Esophagus muscularis mucosa (tissue), 4 donors: ENCODE measurements at places on chromosomes 2 and 18. TPM values are rescaled to one million over a fixed set of nuclear protein-coding genes. Genes with fewer than 3 reads are reported as not detected.
A peak's percentile ranks its signal among the peaks of the same experiment; 100 is the strongest.

GRCh38 chr2:35391736-35392442, 963.7 kb upstream of the CRIM1 start:
- DNase-seq: no peak
- no peak overlapping the region for H3K4me3 ChIP-seq

DNA sequence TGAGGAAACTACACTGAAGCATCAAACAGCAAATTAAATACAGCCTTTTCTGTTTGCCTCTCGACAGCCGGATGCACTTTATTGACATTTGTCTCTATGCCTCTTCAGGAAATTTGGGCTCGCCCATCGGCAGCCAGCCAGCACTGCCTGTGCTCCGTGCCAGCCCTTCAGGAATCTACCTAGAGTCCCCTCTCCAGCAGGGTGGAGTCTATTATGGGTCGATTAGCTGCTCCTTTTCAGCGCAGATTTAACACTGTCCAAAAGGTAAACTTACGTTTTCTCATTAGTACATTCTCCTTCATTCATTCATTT, 91.5 kb downstream of the MYCN start:
- no peak for DNase-seq
- no peaks in the 10 kb centered on the region for H3K4me1 ChIP-seq
- no peak overlapping the region for H3K27ac ChIP-seq

Gene C2orf66
- not detected for total RNA-seq

- no peak overlapping the region for H3K27ac ChIP-seq
- no peaks in the 10 kb centered on the region for H3K27me3 ChIP-seq
- no peaks in the 10 kb centered on the region for H3K4me1 ChIP-seq
- H3K36me3 ChIP-seq: peaks cover 14% of the 10 kb centered on the region
- H3K4me3 ChIP-seq: no peak overlapping the region
Observed at GRCh38 chr2:86778957-86779356, 11.8 kb downstream of the CD8A start.

GRCh38 chr2:88036606-88037005, 19.0 kb downstream of the KRCC1 start:
- H3K36me3 ChIP-seq: peaks cover 23% of the 10 kb centered on the region
- no peaks in the 10 kb centered on the region for H3K4me1 ChIP-seq
- H3K27me3 ChIP-seq: no peaks in the 10 kb centered on the region
- no peak overlapping the region for H3K27ac ChIP-seq
- no peak for DNase-seq
- no peak overlapping the region for H3K4me3 ChIP-seq

DNA sequence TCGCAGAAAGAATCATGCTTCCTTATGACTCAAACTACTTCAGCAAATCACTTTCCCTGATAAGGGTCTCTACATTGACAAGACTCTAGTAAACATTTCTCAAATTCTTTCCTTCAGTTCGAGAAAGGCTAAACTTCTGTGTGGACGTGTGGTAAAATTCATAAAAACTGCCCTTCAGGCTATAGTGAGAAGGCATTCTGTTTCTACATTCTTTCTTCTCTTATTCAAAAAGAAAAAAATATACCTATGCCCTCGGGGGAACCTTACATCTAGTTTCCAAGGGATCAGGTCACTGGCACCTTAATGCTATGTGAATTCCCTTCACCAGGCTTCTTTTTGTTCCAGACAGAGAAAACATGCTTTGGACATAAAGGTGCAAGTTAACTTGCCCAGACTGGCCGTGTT, 4.9 kb downstream of the VIT start:
- H3K27ac ChIP-seq: no peak overlapping the region
- peak; percentile 75 for DNase-seq
- H3K4me3 ChIP-seq: no peak overlapping the region
- H3K4me1 ChIP-seq: peaks cover 10% of the 10 kb centered on the region
- H3K36me3 ChIP-seq: no peaks in the 10 kb centered on the region

Gene UCN
- 3.7 TPM for total RNA-seq

GRCh38 chr18:45090526-45091140, 409.9 kb downstream of the SETBP1 start:
- H3K27me3 ChIP-seq: no peaks in the 10 kb centered on the region
- H3K4me3 ChIP-seq: no peak overlapping the region
- peaks cover 20% of the 10 kb centered on the region for H3K4me1 ChIP-seq
- H3K27ac ChIP-seq: peak overlapping the region; percentile 24
- no peaks in the 10 kb centered on the region for H3K36me3 ChIP-seq

- DNase-seq: no peak
- H3K4me1 ChIP-seq: no peaks in the 10 kb centered on the region
Observed at GRCh38 chr2:3251946-3252345, 125.7 kb downstream of the EIPR1 start.

GRCh38 chr2:72289283-72289682, 141.6 kb upstream of the CYP26B1 start:
- no peak overlapping the region for H3K27ac ChIP-seq
- H3K4me1 ChIP-seq: no peaks in the 10 kb centered on the region
- no peak overlapping the region for H3K4me3 ChIP-seq
- no peak for DNase-seq
- no peaks in the 10 kb centered on the region for H3K27me3 ChIP-seq
- no peaks in the 10 kb centered on the region for H3K36me3 ChIP-seq

- H3K36me3 ChIP-seq: no peaks in the 10 kb centered on the region
- no peak overlapping the region for H3K27ac ChIP-seq
- DNase-seq: no peak
- no peak overlapping the region for H3K4me3 ChIP-seq
- H3K4me1 ChIP-seq: peaks cover 24% of the 10 kb centered on the region
- H3K27me3 ChIP-seq: no peaks in the 10 kb centered on the region
Observed at GRCh38 chr2:20436716-20437470, 10.0 kb upstream of the RHOB start.

Gene BMP10
- not detected for total RNA-seq

- H3K4me3 ChIP-seq: no peak overlapping the region
- DNase-seq: no peak
- no peaks in the 10 kb centered on the region for H3K36me3 ChIP-seq
- peak overlapping the region; percentile 66 for H3K27ac ChIP-seq
Observed at GRCh38 chr2:120525056-120526046, 179.4 kb downstream of the INHBB start.

Gene AQP12B
- not detected for total RNA-seq

GRCh38 chr2:235063471-235063961, 111.7 kb downstream of the SH3BP4 start:
- H3K36me3 ChIP-seq: no peaks in the 10 kb centered on the region
- H3K4me1 ChIP-seq: peaks cover 14% of the 10 kb centered on the region
- peak overlapping the region; percentile 12 for H3K27ac ChIP-seq
- H3K4me3 ChIP-seq: no peak overlapping the region

Gene HAAO
- 4.7 TPM for total RNA-seq

GRCh38 chr2:45275242-45275805, 266.1 kb upstream of the SIX2 start:
- no peak overlapping the region for H3K27ac ChIP-seq
- H3K4me1 ChIP-seq: peaks cover 3% of the 10 kb centered on the region
- H3K27me3 ChIP-seq: no peaks in the 10 kb centered on the region
- H3K36me3 ChIP-seq: no peaks in the 10 kb centered on the region

GRCh38 chr2:78263571-78263970, 741.4 kb upstream of the LRRTM4 start:
- no peak overlapping the region for H3K27ac ChIP-seq
- no peaks in the 10 kb centered on the region for H3K27me3 ChIP-seq
- H3K4me1 ChIP-seq: no peaks in the 10 kb centered on the region
- H3K36me3 ChIP-seq: no peaks in the 10 kb centered on the region

- H3K4me3 ChIP-seq: no peak overlapping the region
- no peaks in the 10 kb centered on the region for H3K27me3 ChIP-seq
- no peak overlapping the region for H3K27ac ChIP-seq
- no peak for DNase-seq
- no peaks in the 10 kb centered on the region for H3K36me3 ChIP-seq
Observed at GRCh38 chr2:96773922-96774321, 13.2 kb downstream of the CNNM4 start.

DNA sequence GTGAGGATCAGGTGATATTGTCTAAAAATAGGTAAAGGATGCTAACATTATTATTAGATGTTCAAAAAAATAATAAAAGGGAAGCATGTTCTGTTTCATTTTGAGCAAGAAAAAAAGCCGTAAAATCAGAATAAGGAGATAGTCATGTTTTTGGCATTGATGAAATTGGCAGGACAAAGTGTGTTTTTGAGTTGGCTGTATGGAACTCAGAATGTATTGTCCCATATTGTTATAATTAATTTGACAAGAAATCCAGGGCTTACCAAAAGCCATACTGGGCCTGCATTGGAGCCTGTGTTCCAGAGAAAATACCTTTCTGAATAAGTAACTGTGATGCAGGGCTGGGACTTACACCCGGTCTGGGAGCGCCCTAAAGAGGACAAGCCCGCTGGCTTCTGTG, 232.0 kb downstream of the AGAP1 start:
- DNase-seq: no peak
- no peak overlapping the region for H3K4me3 ChIP-seq
- no peaks in the 10 kb centered on the region for H3K27me3 ChIP-seq
- peaks cover 65% of the 10 kb centered on the region for H3K4me1 ChIP-seq
- H3K27ac ChIP-seq: peak overlapping the region; percentile 78

DNA sequence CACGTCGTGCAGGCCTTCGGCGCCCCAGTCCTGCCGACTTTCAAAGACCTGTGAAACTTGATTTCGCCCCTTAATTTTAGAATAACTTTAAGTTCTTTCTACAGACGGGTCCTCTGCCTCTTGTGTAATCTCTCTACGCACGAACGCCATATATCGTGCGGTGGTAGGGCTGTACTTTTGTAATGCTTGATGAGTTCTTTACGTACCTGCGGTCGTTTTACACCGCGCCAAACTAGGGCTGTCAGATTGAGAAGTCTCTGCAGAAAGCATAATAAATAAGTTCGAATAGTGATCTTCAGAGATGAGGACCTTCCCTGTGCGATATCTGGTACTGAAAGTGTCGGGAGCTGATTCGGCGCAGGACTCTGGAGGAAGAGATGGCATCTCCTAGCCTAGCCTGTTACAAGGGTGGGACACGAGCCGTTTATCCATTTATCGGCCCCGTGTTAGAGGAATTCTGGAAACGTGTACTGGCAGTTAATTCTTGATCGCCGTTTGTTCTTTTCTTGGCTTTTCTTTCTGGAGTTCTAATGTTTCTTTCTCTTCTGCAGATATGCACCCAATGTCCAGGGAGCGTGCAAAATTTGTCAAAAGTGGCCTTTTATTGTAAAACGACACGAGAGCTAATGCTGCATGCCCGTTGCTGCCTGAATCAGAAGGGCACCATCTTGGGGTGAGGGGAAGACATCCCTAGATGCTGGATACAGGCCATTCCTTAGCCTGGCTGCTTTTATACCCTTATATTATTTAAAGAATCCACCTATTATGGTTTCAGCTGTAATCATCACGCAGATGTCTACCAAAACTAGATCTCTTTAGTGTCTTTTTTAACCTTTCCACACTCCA, 781 bp upstream of the SLC5A6 start:
- peak overlapping the region; percentile 91 for H3K27ac ChIP-seq
- no peak for DNase-seq
- peaks cover 38% of the 10 kb centered on the region for H3K36me3 ChIP-seq
- H3K27me3 ChIP-seq: no peaks in the 10 kb centered on the region

Gene ZNF24
- 38.3 TPM for total RNA-seq

DNA sequence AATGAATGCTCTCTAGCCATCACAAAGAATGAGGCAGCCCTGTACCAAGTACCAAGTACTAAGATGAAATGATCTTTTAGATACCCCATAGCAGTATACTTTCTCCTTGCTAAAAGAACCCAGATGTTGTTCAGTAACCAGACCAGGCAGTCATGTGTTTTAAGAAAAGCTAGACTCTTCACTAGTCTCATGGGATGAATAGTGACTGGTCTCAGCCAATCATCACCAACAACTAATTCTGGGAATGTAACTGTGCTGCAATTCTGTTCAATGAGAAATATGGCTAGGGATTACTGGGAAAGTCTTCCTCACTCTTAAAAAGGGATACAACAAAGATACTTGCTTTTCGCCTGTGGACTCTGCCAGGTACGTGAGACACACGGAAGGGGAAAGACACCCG, 29.5 kb downstream of the MBOAT2 start:
- H3K4me1 ChIP-seq: peaks cover 14% of the 10 kb centered on the region
- no peak for DNase-seq
- no peaks in the 10 kb centered on the region for H3K36me3 ChIP-seq
- H3K27me3 ChIP-seq: no peaks in the 10 kb centered on the region

- H3K4me1 ChIP-seq: peaks cover 25% of the 10 kb centered on the region
- H3K4me3 ChIP-seq: no peak overlapping the region
- no peaks in the 10 kb centered on the region for H3K27me3 ChIP-seq
- no peak for DNase-seq
- no peak overlapping the region for H3K27ac ChIP-seq
Observed at GRCh38 chr2:118086024-118086633, 2.1 kb upstream of the INSIG2 start.

Gene IL36RN
- total RNA-seq: not detected

Gene SH2D6
- not detected for total RNA-seq

DNA sequence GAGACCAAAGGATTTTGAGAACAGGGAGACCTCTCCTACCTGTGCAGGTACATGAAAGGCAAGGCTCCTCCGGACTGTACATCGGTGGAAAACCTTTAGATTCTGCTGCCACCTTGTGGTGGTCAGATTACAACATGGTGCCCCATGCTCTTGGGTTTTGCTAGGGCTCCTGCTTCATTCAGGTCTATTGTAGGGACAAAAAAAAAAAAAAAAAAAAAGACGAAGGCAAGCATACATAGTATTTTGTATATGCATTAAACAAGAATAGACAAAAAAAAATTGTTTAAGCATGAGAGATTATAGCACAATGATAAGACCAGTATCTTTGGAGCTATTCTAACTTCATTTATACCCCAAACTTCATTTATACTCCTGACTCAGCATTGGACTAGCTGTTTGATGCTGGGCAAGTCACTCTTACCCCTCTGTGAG, 27.4 kb upstream of the SPR start:
- H3K27ac ChIP-seq: no peak overlapping the region
- H3K27me3 ChIP-seq: peaks cover 5% of the 10 kb centered on the region
- H3K4me3 ChIP-seq: no peak overlapping the region
- DNase-seq: no peak
- no peaks in the 10 kb centered on the region for H3K36me3 ChIP-seq

GRCh38 chr2:215758691-215759090, 254.7 kb downstream of the MREG start:
- H3K27me3 ChIP-seq: no peaks in the 10 kb centered on the region
- DNase-seq: no peak
- H3K4me3 ChIP-seq: no peak overlapping the region
- H3K27ac ChIP-seq: no peak overlapping the region
- no peaks in the 10 kb centered on the region for H3K36me3 ChIP-seq

DNA sequence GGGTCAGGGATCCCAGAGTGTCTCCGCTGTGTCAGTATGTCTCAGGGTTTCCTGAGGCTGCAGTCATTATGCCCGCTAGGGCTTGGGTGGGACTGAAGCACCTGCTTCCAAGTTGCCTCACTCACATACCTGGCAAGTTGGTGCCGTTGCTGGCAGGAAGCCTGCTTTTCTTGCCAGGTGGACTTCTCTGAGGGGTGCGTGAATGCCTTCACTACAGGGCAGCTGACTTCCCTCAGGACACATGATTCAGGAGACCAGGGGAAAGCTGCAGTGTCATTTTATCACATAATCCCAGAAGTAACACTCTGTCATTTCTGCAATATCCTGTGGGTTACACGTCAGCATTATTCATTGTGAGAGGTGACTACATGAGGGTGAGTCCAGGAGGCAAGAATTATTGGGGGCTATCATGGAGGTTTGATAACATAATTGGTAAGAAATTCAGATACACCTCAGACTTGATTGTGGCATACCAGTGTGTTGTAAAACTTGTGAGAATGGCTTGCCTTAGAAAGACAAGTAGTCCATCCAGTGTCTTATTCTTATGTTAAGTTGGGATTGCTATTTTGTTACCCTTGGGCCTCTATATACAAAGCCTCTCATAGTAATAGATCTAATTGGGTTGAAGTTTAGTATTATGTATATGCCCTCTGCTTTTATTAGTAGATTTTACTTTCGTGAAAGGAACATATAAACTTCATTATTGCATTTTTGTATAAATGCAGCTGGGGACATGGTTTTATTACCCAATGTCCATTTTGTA, 44.1 kb downstream of the NEDD4L start:
- no peaks in the 10 kb centered on the region for H3K36me3 ChIP-seq
- no peak overlapping the region for H3K4me3 ChIP-seq
- no peaks in the 10 kb centered on the region for H3K27me3 ChIP-seq
- DNase-seq: no peak
- H3K4me1 ChIP-seq: no peaks in the 10 kb centered on the region
- no peak overlapping the region for H3K27ac ChIP-seq
